Activated CD4-positive, alpha-beta T cell treated with anti-CD3 and anti-CD28 coated beads for 36 hours (primary cell): ENCODE measurements at places on chromosomes 16 and 17.

- peak; percentile 55 for DNase-seq
Observed at GRCh38 chr17:14297161-14297851, 3.6 kb upstream of the HS3ST3B1 start.

DNA sequence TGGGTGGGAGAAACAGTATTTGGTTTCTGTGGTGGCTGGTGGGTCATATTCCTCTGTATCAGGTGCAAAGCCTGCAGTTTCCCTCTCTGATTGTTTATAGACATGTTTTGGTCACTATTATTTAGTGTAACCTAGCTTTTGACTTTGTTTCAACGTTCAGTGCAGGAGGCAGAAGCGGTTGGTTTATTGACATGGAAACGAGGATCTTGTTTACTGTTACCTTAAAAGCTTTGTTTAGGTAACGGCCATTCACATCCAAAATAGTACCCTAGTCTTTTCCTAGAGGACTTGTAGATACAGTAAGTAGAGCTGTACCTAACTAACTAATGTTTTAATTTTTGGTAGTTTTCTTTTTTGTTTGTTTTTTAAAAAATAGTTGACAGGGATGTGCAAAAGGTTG is 3.5 kb downstream of the MSI2 start:
- DNase-seq, result no peak

GRCh38 chr17:17890773-17891759 is 54.3 kb upstream of the SREBF1 start:
- DNase-seq, result peak; percentile 73

DNA sequence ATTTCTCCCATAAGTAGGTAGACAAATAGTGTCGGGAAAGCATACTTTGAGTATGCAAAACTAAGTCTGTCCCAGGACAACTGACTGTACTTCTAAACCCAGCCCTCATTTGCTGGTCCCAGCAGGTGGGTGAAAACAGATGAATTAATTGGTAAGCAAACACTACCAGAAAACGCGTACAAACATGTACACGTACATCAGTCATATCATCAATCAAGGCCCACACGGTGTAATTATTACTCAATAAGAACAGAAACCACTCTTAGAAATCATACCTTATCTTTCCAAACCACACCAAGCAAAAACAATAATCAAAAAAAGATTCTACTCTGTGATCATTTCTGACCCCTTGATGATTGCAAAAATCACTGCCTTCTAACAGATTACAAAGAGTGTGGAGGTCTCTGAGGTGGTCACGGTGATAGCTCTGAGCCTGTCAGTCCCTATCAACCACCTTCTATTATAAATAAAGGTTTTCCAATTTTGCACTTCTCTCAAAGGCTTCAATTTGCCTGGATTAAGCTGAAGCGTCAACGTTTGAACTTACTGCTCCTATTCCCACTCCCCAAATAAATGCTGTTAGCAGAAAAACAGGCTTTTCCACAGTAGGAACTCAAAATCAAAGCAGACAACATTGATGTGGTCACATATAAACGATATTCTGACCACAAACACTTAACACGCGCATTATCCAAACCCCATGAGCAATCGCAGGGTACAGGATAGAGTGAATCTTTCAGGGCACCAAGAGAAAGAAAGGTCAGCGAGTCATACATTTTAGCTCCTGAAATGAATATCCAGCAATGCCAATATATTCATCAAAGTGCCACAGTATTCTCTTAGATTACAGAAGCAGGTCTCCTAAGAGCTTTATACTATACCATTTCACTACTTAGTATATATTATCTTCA is 211.9 kb downstream of the STX8 start:
- peak; percentile 51 for DNase-seq

GRCh38 chr17:72624652-72625051 is 467.8 kb downstream of the SLC39A11 start:
- no peak for DNase-seq

DNA sequence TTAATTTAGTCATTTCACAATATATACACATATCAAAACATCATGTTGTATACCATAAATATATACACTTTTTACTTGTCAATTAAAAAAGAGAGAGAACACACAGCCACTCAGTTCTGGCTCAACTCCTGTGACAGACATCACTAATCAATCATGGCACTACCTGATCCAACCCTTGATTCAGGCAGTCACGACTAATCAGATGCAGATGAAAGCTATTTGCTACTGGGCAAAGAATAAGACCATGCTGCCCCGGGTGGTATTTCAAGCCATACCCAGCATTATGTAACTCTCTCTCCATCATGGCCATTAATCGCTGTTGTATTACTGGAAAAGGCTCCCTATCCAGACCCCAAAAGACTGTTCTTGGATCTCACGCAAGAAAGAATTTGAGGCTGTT is 345.7 kb downstream of the HAPSTR1 start:
- DNase-seq, result no peak
